HT1080 (cell line): ENCODE measurements at places on chromosomes 11 and 22. TPM values are rescaled to one million over a fixed set of nuclear protein-coding genes. Genes with fewer than 3 reads are reported as not detected.

DNA sequence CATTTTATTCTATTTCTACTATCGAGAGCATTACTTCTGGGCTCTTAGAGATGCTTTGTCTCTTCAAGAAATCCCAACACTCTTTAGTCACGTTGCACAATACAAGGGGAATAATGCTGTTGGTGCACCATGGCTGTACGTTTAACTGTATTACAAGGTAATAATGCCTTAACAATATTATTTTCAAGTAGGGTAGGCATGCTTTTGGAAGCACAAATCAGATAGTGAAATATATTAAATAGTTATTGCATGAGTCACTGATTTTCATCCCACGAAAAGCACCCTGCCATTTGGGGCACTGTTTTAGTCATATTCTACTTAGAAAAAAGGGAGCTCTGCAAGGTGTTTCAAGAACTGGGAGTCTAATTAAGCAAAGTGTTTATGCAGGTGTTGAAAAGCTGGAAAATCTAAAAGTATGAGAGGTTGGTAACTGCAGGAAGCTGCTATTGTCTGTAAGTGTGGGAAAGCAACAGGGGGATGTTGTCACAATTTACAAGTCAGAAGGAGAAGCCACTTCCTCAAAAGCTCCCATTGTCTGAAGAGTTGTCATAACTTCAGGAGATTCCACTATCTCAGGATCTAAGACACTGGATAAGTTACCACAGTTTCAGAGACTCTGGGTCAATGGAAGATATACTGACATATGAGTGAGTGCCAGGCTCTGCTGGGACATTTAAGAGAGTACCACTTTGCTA, 218.2 kb downstream of the JRKL start:
- peak; percentile 13 for DNase-seq

DNA sequence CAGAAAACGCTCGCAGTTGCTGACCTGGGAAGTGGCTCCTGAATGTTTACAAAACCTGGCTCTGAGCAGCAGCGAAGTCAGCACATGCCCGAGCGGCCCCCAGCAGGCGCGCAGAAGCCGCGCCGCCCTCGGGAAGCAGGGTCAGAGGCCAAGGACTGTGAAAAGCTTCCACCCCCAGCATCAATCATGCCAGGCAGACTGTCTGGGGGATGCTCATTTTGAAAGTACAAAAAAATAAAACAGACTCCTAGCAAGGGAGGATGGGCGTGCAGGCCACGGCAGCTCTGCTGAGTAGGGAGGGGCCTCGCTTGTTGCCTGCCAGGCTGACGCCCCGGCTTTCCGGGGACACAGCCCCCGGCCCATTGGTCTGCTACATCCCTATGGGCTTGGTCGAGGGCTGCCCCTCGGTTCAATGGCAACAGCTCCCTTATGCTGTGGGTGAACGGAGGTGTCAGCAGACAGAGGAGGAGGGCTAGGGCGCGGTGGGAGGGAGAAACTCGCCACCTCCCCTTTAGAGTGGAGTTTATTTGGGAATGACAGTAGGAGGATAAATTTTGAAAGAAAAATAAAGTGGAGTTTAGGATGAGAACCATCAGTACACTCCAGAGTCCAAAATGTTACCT, 37.7 kb upstream of the GNB1L start:
- DNase-seq, result no peak

- DNase-seq, result no peak
Observed at GRCh38 chr11:11301212-11301611, 51.8 kb downstream of the CSNK2A3 start.

DNA sequence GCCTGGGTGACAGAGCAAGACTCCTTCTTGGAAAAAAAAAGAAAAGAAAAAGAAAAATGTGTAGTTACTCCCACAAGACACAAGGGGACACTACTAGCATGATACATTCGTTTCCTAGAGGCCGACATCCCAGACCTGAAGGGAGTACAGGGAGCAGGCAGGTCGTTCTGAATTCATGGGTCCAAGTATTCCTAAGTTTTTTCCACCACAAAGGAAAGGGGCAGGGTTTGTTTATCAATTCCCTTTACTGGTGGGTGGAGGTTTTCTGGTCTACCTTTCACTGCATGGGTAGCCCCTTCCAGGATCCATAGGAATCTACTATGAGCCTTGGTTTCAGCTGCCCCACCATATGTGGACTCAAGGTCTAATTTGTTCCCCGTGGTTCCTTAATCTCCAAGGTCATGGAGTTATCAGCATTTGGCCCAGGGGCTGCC, 11.8 kb downstream of the TIGD3 start:
- DNase-seq, result peak; percentile 72

GRCh38 chr11:45216901-45217300, 69.2 kb downstream of the SYT13 start:
- no peak for DNase-seq

Gene C11orf98
- total RNA-seq, result 239 and 266 TPM in 2 replicates

GRCh38 chr11:114027926-114028325, 31.6 kb upstream of the ZBTB16 start:
- DNase-seq, result no peak

GRCh38 chr11:35855671-35856070, 88.2 kb upstream of the LDLRAD3 start:
- DNase-seq, result no peak

DNA sequence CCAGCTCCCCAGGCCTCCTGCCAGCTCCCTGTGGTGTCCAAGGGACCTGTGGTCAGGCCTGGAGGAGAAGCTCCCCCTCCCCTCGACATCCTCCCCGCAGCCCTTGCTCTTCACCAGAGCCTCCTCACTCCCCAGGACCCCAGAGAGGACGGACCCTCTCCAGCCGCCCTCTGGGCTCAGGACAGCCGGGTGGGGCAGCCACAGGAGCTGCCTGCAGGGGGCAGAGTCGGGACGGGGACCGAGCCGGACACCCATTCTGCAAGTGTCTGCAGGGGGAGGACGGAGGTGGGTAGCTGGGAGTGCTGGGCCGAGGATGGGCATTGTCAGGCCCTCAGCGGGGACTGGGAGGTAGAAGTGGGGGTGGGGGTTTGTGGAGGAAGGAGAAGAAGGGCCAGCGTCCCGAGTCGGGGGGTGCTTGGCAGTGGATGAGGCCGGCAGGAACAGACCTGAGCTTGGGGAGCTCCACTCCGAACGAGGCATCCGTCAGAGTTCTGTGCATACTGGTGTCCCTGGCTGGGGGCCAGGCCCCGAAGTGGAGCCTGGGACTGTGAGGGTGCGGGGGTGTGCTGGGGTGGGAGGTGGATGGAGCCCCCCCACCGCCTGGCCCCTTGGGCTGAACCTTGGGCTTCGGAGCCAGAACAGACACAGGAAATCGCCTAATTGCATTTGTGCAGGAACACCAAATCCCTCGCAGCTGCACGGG, 15.2 kb downstream of the PRR33 start:
- DNase-seq, result no peak

GRCh38 chr11:12767577-12767976, 93.4 kb downstream of the TEAD1 start:
- DNase-seq, result no peak

DNA sequence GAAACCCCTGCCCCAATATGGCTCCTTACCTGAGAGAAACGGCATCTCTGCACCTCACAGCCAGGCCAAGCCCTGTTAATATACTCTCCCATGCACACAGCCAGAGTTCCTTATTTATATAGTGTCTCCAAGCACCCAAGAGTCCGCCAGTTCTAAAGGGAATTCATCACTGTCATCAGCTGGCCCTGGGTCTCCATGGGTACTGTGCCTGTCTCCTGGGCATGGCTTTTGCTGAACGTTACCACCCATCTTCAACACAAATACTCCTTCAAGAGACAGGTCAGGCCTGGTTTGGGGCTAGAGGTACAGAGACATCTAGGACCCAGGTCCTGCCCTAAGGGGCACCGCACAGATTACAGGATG, 1.6 kb upstream of the ATG16L2 start:
- DNase-seq, result no peak

DNA sequence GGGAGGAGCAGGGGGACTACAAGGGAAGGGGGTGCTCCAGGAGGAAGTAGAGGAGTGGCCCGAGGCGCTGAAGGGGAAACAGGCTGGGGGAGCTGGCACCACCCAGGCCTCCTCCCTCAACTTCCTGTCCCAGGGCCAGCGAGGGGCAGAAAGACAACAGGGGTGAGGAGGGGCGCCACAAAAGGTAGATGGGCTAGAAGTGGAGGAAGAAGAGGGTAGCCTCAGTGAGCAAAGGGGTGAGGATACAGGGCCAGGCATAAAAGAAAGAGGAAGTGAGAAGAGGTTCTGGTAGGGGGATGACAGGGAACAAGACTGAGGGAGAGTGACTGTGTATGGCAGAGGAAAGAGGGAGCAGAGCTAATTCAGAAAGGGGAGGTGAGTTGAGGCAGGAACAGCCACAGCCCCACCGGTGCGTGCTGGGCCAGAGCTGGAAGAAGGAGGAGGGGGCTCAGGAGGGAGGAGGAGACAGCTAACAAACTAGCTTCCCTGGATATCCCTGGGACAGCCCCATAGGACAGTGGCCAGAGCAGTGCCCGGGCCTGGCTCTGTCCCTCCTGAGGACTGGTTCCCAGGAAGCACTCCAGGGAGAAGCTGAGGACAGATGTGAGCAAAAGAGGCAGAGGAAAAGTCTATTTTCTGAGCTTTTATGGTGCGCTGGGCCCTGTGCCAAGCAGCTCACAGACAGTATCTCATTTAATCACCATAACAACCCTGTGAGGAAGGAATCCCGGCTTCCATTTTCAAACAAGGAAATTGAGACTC, 8.5 kb downstream of the DCHS1 start:
- no peak for DNase-seq

DNA sequence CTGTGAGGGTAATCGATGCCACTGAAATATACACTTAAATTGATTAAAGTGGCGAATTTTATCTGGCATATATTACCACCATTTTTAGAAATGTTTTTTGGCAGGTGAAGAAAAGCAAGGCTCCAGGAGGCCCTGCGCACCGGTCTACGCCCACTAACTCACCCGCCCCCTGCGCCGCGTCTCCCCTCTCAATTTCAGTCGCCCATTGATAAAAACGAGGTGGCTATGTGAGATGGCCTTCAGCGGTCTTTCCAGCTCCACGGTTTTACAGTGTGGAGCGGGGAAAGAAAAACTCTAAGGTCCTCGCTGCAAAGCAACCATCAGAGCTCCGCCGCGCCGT, 602 bp upstream of the AQP11 start:
- DNase-seq, result no peak

GRCh38 chr22:37703906-37704305, 7.1 kb downstream of the TRIOBP start:
- DNase-seq, result no peak

DNA sequence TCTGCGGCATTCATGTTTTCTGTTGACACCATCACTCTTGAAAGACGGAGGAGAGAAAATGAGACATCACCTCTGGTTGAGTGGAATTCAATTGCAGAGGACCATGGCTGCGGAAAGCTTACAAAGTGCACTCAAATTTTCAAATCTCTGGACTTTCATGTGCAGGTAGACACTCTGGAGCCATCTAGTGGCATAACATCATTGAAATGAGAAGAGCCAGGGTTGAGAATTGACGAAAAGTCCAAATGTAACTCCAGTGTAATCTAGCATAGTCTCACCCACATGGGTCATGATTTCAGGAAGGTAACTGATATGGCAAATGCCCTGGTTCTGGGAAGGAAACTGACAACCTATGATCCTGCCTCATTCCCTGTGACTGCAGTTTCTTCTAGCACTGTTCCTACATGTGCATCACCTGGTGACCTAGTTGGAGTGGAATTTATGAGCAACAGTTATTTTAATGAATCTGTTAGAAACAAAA, 687.8 kb downstream of the KCNA4 start:
- peak; percentile 78 for DNase-seq

Gene SEZ6L
- not detected in 2 replicates for total RNA-seq

Gene GDPD5
- 47.3 and 53.2 TPM in 2 replicates for total RNA-seq

Gene OTOG
- not detected in 2 replicates for total RNA-seq

DNA sequence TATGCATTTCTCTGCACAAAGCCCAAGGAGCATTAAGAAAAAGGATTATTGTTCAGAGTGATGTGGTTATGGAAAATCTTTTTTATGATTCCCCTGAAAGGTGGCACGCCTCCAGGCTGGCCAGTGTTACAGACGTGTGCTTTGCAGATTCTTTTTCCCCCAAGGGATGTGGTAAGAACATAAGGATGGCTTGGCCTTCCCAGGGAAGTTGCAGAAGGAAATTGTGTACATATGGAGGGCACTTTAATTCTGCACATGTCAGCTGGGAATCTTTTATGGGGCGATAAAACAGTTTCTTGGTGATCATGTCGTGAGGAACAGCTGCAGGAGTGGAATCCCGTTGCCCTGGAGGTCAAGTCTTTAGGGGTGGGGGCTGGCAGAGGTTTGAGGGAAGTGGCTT, 9.7 kb downstream of the SMARCB1 start:
- DNase-seq, result no peak

Gene TEX54
- 0.66 TPM in 1 of 2 replicates, not detected in the other for total RNA-seq

DNA sequence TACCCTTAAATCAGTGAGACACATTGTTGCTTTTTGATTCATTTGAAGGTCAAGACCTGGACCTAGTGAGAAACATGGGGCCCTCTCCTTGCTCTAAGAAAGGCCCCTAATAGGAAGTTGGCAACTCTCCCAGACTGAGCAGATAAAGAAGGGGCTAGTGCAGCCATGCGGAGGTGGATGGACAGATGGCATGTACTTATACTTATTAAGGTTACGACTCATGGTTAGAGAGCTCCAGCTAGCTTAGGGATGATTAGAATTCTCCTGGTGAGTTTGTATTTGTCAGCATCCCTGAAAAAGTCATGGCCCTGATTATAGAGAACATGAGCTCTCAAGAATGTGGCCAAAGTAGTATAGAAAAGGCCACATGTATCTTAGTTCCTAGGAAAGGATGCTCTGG, 112.1 kb upstream of the BDNF start:
- peak; percentile 9 for DNase-seq

GRCh38 chr11:116732271-116733042, 40.3 kb downstream of the BUD13 start:
- peak; percentile 66 for DNase-seq

Gene TMPRSS13
- not detected in 2 replicates for total RNA-seq

GRCh38 chr11:27716216-27716615, 16.0 kb upstream of the BDNF start:
- DNase-seq, result no peak

DNA sequence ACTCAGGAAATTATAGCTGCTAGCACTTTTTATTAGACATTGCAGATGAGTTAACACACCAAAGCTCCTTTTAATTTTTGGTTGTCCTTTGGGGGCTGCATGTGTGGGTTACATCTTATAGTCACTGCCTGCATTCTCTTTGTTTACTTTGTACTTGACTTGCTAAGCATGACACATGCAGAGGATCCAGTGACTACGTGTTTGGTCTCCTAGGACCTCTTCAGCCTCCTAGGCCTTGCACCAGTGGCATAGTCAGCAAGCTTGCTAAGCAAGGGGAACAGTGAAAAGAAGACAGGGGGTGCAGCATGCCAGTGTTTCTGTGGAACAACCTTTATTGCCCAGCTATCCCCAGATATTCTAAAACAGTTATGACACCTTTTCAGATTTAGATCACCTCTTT, 108.2 kb downstream of the PAX6 start:
- DNase-seq, result peak; percentile 52

Gene FOLR1
- total RNA-seq, result 0.17 TPM in 1 of 2 replicates, not detected in the other

Gene MPST
- 127 and 145 TPM in 2 replicates for total RNA-seq
